NCI-H187 (cell line): ENCODE measurements at places on chromosomes 6 and 20.

GRCh38 chr6:166006900-166007301, 160.8 kb downstream of the TBXT start:
- DNase-seq: no peak

DNA sequence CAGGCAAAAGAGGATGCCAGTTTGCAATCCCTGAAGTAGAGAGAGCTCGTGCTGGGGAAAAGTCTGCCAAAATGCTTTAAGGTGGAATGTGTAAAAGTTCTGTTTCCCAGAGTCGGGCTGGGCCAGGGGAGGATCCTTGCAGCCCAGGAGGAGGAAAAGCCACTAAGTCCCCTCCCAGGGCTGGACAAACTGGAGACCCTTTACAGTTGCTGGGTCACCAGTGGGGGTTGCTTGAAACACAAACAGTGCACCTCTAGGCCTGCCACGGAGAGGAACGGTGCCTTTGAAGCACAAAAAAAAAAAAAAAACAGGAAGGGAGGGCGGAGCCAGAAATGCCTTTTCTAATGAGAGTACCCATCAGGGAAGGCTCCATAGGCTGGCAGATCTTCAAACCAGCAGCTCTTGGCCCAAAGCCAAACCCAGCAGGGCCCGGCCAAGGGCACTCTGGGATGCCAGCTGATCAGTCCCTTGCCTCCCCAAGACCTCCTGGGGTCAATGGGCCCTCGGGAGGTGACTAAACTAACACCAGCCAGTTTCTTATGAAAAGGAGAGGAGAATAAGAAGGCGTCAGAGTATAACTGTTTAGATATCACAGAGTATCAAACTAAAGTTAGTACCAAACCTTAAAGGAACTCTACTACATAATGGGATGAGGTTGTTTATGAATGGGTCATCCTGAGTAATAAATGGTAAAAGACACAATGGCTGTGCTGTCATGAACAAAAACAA, 23.7 kb downstream of the HLA-A start:
- peak; percentile 54 for DNase-seq

DNA sequence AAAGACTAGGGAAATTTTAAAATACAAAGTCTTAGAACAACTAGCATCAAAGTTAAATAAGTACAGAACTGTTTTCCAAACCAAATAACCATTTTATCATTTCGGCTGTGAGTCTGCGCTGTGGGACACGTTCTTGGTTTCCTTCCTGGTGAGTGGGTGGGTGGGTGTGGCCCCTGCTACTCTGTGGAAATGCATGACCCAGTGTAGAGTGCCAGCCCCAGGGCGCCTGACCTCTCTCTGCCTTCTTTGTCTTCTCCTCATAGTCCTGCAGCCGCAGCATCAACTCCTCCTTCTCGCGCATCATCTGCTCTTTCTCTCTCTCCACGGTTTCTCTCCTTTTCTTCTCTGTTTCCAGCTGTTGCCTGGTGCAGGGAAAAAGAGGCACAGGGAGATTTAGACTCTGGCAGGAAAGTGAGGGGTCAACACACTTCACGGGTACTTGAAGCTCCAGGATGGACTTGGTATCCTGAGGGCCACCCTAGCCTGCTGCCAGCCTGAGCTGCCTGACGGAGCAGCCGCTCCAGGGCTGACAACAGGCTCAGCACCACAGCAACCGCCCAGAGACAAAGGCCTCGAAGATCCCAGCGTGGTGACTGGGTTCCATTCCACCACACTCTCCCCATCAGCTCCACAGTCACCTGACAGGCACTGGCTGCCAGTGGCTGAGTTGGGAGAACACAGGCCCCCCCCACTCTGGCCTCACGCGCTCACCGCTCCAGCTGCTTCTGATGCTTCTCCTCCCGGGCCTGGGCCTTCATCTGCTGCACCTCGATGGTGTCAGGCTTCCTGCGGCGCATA, 48.4 kb downstream of the EZR start:
- no peak for DNase-seq

DNA sequence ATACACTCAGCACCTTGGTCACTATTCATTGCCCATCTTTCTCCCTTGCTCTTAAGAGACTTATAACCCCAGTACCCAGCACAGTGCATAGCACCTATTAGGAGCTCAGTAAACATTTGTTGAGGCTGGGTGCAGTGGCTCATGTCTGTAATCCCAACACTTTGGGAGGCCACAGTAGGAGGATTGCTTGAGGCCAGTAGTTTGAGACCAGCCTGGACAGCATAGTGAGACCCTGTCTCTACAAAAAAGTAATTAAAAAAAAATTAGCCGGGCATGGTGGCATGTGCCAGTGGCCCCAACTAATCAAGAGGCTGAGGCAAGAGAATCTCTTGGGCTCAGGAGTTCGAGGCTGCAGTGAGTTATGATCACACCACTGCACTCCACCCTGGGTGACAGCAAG, 8.2 kb upstream of the EIF2S2 start:
- DNase-seq: no peak

DNA sequence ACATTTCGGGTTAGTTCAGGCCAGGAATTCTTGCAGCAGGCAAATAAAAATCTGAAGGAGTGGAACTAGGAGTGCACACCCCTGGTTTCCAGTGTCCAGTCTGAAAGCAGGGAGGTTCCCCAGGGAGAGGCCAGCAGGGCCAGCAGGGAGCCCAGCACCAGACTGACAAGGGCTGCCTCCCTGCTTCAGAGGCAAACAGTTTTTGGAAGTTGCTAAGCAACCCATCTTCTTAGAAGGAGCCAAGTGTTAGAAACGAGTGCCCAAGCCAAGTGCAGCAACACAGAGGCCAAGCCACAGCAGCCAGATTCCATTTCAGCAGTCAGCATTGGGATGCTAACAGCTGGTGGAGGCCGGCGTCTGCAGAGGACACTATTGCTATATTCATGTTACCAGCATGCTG, 179.1 kb downstream of the SYNDIG1 start:
- no peak for DNase-seq

GRCh38 chr6:28944412-28944865, 20.7 kb upstream of the TRIM27 start:
- DNase-seq: peak; percentile 32

DNA sequence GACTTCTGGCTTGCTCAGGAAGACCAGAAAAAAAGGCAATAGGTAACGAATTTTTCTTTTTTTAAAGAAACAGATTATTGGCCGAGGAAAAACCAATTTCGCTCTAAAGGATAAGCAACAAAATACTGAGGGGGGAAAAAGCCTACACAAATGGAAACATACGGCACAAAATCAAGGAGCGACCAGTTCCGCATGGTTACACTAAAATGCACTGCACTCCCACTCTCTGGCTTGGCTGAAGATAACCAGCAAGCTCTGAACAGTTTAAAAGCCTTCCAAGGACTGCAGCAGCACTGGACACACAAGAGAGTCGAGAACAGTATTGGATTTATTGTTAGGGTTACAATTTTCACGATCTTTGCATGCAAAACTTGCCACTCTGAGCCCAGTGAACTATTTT, 881 bp upstream of the MAP7 start:
- no peak for DNase-seq
